ENCODE measurements at places on chromosomes 1 and 21.

DNA sequence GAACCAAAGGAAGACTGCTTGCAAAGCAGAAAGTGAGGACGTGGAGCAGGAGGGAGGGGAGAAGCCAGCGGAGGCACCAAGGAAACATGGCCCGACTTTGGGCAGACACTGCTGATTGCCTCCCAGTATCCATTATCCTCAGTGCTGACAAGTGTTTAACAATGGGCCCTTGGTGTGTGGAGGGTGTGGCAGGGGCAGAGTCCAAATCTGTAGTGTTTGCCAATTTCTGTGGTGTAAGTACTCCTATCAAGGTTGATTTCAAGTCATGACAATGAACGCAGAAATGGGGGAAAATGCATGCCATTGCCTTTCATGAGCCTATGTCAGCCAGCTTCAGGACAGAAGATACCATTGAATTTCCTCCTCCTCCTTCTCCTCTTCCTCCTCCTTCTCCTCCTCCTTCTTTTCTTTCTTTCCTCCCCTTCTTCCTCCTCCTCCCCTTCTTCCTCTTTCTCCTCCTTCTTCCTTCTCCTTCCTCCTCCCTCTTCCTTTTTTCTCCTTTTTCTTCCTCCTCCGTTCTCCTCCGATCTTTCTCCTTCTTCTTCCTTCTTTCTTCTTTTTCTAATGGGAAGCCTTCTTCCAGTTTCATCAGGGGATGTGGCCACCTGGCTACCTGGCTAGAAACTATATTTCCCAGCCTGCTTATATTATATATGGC lies 10.3 kb upstream of the PHC2 start:
- DNase-seq = no peak

- no peak for DNase-seq
Measured at GRCh38 chr1:68620571-68620970, 123.7 kb upstream of the DEPDC1 start.

DNA sequence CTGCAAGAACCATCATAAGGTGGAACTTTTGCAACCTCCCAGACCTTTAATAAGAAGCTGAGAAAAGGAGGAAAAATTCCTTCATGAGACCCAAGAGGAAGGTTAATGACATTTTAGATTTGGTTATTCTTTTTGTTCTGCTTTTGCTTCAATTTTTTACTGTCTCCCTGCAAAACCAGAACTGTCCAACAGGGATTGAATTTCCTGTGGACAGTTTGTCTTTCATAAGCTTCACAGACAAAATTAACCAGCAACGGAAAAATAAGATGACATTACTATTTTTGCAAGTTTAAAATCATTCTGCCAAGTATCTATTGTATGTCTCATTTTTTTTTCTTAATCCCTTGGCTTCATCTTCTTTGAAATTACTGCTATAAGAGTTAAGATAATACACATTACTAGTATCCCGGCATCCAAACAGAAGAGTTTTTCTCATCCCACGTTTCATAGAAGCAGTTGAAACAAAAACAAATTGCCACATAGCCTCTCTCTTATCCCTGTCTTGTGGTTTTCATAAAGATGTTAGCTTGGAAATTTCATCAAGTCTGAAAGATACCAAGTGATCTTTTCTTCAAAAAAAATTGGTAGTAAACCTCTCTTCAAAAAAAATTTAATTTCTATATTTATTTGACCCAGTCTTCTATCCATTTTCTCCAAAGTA lies 465.3 kb upstream of the PTBP2 start:
- DNase-seq = no peak

DNA sequence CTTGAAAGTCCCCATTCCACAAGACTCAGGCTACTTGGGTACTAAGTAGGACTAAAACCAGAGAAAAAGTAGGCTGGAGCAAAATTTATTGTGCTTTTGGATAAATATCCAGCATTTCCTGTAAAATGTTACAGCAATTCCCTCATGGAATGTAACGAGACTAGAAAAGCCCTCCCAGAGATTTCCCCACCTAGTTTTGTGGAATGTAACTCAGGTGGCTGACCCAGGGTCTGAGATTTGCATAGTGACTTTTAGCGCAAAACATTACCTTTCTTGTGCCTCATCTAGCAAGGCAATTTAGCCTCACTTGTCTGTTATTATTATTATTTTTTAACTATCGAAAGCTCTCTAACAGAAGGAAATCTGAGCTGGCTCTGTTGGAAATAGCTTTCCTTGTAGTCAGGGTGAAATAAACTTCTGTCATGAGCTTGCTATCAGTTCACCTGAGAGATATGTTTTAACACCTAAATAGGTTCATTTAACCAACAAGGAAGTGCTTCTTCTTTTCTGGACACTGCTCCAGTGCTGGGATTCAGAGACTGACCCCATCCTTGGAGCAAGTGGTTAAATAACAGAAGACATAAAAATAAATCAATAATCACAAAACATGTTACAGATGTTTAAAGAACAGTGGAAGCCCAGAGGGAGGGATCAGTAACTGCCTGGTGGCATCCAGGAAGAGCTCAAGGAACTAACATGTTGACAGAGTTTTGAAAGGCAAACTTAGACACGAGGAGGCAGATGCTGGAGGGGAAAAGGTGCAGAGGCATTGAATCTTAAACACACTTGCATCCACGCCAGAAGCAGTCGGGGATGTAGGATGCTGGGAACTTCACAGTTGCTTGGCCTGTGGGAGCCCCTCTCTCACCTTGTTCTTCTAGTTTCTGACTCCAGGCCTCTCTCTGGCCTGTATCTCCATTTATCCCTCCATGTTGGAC lies 68.3 kb upstream of the RHOU start:
- DNase-seq = no peak

DNA sequence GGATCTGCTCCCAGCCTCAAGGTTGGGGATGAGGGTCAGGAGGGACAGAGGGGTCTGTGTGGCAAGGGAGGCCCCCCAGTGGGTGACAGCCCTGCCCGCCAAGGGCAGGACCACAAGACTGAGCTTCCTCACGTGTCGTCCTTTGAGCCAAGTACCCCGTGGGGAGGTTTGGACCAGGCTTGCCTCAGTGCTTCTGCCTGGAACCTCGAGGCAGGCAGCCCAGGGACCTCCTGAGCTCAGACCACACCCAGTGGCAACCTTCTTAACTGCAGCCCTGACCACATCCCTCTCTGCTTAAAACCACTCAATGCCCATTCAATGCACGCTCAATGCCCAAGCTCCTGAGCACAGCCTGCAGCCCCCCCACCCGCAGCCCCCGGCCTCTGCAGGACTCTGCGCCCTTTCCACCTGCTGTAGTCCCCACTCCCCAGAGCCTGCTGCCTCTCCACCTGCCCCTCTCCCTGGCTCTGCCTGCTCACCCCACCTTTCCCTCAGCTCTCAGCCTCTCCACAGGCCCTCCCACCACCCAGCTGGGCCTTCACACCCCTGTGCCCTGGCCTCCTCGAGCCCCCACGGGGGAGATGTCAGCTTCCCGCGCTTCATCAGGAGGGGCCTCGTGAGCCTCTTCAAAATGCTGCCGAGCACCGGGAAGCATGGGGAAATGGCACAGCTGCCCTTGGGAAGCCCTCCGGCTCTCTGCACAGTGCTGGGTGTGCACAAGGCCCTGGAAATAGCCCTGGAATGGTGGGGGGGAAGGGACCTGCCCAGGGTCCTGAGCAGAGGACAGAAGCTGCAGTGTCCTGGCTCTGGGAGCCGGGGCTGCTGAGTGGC lies 129.3 kb upstream of the VAMP3 start:
- no peak for DNase-seq

DNA sequence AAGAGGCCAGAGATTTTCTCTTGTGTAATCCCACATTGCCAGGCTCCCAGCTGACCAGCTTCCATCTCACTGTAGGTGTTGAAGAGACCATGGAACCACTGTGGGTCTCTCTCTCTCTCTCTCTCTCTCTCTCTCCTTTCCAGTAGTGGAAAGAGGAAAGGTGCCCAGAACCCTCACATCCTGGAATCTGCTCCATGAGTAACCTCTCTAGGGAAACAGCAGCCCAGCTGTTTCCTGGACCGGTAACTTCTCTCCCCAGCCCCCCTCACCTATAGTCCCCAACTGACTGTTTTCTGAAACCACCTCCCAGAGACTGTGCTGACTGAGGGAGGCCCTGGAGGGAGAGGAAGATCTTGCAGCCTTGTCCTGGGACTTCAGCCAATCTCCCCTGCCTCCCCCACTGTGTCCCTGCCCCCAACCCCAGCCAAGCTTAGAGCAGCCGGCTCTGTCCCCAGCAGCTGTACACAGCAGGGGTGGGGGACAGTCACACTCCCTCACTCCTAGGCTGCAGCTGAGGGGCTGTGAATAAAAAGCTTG lies 20.6 kb upstream of the SLC45A3 start:
- no peak for DNase-seq

DNA sequence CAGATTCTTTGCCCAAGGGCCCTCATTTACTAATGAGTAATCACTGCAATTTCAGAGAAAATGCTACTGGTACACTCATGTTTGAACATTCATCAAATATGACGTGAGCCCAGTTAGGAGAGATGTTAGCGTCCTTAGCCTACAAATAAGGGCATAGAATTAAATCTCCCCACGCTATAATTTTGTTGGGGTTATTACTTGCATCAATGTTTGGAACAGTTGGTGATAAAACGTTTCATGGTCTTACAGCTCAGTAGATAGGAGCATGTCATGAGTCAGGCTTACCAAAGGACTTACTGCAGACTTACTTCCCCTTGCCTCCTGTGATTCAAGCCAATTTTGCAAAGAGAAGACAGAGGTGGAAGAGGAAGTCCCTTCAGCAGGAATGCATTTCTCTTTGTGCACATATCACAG lies 304.0 kb downstream of the KIF26B start:
- no peak for DNase-seq

DNA sequence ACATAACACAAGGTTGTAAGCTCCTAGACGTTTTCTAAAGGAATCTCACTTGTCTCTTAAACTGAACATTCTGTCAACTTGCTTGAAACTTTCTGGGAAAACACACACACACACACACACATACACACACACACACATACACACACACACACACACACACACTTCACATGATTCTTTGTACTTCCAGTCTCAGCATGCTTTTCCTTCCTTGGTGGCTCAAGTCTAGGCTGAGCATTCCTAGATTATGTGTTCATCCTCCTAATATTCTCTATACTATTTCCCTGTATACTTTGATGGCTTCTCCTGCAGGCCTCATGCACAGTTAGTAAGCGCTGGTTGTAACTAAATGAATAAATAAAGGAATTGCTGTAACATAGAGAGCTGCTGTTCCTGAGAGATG lies 372.1 kb downstream of the PTPRC start:
- no peak for DNase-seq

DNA sequence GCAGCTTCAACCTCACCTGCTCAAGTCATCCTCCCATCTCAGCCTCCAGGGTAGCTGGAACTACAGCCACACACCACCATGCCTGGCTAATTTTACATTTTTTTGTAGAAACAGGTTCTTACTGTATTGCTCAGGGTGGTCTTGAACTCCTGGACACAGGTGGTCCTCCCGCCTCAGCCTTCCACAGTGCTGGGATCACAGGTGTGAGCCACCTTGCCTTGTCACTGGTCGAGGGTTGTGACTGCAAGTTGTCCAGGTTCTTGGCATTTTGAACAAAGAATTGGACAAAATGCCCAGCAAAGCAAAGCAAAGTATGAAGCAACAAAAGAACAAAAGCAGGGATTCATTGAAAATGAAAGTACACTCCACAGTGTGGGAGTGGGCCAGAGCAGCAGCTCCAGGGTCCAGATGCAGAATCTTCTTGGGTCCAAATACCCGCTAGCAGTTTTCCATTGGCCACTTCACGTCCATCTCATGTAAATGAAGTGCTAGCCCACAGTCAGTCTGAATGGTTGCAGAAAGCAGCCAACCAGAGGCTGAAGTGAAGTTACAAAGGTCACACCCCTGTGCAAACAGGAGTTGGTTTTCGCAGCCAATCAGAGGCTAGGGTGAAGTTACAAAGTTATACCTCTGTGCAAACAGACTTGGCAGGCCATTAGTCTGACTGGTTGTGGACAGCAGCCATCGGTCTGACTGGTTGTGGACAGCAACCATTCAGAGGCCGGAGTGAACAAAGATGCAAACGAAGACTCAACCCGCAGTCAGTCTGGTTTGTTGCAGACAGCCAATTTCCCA lies 109.5 kb upstream of the KIF26B start:
- no peak for DNase-seq

- DNase-seq = no peak
Measured at GRCh38 chr1:17617787-17618557, 78.5 kb downstream of the ARHGEF10L start.

- no peak for DNase-seq
Measured at GRCh38 chr1:57833296-57833695, 409.4 kb upstream of the DAB1 start.

DNA sequence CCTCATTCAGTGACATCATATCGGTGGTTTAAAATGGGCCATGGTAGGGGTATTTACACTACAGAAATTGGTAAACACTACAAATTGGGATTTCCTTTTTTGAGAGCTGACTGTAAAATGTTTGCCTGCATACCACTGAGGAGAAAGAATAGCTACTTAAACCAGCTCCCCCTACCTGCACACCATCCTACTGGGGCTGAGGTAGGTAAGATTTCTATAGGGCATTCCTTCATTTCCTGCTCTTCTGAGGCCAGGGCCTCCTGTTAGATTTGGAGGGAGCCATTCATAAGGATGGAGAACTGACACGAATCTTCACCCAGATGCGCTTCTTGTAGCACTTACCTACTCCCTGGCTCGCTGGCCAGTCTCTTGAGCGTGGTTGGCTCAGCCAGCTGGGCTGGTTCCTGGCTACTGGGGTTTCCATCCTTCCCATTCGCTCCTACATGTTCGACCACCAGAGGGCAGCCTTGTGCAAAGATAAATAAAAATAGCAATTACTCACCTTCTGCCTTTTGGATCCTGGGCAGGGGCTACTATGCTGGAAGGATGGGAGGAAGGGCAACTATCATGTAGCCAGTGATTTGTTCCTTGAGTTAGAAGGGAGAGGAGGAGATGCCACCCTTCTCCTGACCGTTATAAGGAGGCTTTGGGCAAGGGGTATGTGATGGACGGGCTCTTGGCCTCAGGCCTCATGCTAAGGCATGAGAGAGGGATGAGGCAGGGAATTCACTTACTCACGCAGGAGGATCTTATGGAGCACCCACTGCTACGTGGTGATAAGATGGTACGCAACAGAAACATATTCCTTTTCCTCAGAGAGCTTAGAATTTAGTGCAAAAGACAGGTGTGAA lies 10.7 kb downstream of the OPTC start:
- DNase-seq = peak; percentile 79

DNA sequence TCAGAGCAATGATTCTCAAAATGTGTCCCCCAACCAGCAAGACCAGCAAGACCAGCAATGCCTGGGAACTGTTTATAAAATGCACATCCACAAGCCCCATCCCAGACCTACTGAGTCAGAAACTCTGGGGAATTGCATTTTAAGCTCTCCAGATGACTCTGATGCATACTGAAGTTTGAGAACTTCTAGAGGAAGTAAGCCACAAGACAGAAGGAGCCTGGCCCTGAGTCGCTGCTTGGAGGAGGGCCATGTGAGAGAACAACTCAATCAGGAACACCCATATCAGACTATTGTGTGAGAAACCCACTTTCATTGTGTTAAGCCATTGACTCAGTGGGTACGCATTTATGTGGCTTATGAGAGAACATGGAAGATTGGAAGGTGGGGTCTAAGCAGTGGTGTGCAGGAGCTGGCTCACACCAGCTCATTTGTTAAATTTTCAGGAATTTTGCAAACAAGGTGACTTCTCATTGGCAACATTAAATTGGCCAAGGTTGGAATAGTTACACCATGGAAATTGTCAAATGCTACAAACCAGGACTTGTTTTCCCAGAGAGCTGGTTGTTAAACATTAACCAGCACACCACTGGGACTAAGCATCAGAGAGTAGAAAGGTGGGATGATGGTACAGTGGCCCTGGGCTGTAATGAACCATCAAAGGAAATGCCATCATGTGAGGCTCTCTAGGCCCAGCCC lies 38.9 kb downstream of the ATP1A1 start:
- DNase-seq = no peak

Data from NCI-H1105 treated with DMSO at 0.1 percent for 48 hours (cell line).